ENCODE measurements at places on chromosomes 3 and 15.

GRCh38 chr3:10026084-10026890 lies at the start of gene FANCD2:
FANCD2 (plus strand) TSS chr3:10026437; CDS start chr3:10028658, 2,221 bp downstream.
- DNase-seq = peak; percentile 89

DNA sequence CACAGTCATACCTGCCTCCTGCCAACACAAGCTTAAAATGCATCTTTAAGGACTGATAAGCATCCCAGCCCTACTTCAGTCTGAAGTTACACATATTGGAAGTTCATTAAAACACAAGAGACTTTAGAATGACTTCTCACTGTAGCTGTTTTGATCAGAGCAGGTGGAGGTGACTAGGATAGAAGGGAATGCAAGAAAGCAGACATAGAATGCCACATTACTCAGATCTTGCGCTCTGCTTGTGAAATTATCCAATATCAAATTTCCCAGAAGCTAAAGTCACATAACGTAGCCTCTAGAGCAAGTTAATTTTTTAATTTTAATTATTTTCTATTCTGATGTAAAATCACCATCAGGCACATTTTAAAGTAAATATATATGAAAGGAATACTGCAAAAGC lies 306.5 kb downstream of the PLOD2 start:
- DNase-seq = no peak

- no peak for DNase-seq
Measured at GRCh38 chr3:8652324-8652987, 7.9 kb upstream of the SSUH2 start.

DNA sequence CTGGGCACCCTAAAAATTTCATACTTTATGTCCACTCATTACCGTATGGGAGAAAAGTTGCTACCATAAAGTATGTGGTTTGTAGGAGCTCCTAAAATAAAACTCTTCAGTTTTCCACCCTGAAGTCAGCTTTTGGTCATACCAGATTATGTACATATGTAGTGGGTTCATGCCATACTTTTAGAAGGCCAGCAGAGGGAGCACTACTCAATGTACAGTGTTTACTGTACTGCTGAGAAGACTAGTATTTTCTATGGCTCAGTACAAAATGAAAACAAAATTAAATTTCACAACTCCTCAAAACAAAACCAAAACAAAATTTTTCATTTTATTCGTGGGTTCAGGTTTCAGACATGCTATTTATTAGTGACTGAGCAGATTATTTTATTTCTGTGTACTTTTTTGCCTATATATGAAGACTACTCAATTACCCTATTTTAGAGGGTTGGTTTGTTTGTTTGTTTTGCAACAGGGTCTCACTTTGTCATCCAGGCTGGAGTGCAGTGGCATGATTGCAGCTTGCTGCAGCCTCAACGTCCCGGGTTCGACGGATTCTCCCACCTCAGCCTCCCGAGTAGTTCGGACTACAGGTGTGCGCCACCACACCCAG lies 24.3 kb downstream of the NXPE3 start:
- peak; percentile 81 for DNase-seq

- no peak for DNase-seq
Measured at GRCh38 chr15:73000293-73000692, 52.0 kb upstream of the NEO1 start.

DNA sequence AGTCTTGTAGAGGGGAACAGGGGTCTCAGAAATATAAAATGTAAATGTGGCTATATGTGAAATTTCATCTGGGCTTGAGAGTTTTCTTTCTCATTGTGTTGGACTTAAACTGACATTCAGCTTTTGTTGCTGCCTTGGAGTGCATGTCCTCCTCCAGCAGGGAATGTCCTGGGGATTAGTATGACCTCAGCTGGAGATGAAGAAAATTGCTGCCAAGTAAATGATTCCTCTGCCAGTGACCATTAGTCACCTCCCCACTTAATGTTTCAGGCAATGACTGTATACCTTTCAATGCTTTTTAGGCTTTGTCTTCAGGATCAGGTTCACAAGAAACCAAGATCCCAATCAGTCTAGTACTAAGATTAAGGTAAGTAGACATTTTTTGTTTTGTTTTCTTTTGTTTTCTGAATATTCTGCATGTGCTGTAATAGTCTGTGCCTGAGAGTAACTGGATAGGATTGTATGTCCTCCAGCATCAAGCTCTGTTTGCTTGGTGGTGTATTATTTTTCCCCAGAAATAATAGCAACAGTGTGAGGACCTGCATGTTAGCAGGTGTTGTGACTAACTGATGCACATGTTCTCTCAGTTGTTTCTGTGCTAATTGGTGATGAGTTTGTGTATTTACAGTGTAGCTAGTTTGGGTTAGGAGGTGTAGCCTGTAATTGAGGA lies 18.1 kb upstream of the SLC22A13 start:
- DNase-seq = no peak

- DNase-seq = peak; percentile 63
Measured at GRCh38 chr3:69435274-69436265, 49.7 kb upstream of the FRMD4B start.

- DNase-seq = peak; percentile 61
Measured at GRCh38 chr15:90594301-90594738, 64.6 kb downstream of the CRTC3 start.

GRCh38 chr3:177426878-177427495 lies 229.7 kb upstream of the TBL1XR1 start:
- DNase-seq = peak; percentile 68

DNA sequence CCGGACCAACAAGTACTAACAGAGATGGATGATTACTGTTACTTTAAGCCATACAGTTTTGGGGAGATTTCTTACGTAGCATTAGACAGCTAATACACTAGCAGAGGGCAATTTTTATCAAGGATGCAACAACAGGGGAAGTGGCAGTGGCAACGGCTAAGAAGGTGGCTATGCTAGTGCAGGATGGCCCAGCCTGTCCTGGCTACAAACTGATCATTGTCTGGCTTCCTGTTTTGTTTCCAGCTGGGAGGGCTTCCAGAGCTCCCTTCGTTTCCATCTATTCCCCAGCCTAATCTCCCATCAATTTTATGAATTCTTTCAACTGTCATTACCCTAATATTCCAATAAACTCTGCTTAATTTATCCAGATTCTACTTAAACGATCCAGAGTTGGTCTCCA lies 16.0 kb upstream of the PLA2G4F start:
- DNase-seq = no peak

DNA sequence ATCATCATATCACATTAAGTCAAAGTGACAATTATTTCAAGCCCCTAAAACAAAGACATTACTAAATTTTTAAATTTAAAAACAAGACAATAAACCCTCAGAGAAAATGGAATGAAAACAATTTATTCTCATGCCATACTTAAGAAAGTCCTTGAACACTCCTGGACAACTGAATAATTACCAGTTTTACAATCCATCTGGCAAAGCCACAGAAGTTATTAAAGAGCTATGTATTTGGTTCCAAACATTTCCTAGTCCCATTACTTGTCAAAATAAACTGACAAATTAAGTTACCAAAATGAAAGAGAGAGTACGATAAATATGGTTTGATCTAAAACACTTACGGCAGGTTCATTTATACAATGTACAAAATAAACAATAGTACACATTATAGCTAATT lies 63.2 kb downstream of the LRRFIP2 start:
- DNase-seq = no peak

DNA sequence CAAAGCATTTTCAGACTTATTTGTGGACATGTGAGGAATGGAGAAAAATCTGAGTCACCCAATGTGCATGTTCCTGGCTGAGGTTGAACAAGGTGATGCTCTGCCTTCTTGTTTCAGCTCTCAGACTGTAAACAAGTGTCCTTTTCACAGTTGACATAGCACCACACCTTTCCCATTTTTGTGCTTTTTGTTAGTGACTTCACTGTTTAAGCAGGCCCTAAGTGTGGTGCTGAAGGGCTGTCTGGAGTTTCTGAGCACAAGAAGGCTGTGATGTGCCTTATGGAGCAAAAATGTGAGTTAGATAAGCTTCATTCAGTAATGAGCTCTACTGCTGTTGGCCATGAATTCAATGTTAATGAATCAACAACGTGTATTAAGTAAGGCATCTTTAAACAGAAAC lies 20.4 kb downstream of the ABI3BP start:
- DNase-seq = no peak

DNA sequence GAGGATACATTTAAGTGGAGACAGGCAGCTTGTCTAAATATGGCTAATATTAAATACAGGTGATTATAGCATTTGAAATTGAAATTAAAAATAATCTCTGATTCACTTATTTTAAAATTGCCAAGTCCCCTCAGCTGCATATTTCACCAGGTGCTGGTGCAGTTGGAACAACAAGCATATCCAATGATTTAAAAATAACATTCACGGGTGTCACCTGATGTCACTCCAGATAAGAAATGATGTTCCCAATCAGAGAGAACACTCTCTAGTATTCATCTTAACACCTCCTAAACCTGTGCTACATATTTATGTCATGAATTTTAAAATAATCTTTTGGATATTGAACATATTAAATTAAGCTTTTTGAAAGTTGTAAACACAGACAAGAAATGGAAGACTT lies 249.9 kb downstream of the CADM2 start:
- no peak for DNase-seq

- peak; percentile 59 for DNase-seq
Measured at GRCh38 chr3:4995500-4996053, 16.3 kb downstream of the BHLHE40 start.

DNA sequence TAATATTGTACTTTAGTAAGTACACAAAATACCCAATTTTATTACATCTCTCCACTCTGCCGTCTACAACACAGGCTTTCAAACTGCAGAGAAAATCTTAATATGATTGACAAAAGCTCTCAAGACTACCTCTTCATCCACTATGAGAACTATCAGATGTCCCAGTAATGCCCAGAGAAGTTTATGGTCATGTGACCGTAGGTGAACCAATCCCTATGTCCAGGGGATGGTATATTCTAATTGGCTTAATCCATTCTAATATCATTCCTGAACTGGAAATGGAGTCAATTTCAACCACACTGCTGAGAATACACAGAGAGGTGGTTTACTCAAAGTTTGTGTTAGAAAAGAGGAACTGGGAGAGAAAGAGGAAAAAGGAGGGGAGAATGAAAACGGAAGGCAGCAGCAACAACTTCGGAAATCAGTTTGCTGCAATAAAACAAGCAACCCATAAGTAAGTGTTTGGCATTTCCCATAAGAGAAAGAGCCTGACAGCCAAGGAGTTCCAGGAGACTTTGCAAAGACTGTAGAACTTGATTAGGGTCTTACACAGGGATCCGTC lies 7.3 kb downstream of the SST start:
- no peak for DNase-seq

DNA sequence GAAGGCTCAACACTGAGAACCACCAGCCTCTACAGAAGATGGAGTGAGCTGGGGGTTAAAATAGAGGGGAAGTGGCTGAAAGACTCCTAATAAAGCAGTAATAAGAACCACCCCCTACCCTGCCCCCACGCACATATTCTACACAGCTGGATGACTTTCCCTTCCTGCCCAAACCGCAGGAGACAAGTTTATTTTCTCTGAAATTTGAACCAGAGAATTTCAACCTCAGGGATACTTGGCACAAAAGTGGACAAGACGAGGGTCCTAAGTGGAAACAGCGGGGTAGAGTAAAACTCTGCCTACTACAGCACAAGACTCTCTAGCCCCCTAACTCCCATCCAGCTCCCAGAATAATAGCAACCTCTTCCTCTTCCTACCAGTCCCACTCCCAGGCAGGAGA lies 28.4 kb downstream of the USF3 start:
- no peak for DNase-seq

- no peak for DNase-seq
Measured at GRCh38 chr3:163523375-163523774, 1554.9 kb downstream of the SI start.

DNA sequence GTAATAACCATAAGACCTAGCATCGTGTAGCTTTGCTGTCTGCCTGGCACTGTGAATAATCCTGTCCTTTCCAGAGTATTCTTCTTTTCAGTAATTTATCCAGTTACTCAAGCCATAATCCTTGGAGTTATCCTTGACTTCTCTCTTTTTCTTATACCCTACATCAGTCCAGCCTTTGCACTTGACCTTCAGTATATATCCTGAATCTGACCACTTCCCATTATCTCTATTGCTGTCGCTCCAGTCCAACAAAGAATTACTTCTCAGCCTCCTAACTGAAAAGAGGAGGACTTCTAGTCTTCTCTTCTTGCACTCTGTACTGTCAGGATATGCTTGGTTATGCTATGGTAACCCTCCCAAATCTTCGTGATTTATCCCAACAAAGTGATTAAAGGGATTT lies 393.8 kb downstream of the SHQ1 start:
- peak; percentile 28 for DNase-seq

- DNase-seq = peak; percentile 86
Measured at GRCh38 chr3:42192334-42193200, 73.4 kb downstream of the CCK start.

GRCh38 chr3:141498598-141499223 lies 11.9 kb downstream of the RASA2 start:
- DNase-seq = peak; percentile 89

DNA sequence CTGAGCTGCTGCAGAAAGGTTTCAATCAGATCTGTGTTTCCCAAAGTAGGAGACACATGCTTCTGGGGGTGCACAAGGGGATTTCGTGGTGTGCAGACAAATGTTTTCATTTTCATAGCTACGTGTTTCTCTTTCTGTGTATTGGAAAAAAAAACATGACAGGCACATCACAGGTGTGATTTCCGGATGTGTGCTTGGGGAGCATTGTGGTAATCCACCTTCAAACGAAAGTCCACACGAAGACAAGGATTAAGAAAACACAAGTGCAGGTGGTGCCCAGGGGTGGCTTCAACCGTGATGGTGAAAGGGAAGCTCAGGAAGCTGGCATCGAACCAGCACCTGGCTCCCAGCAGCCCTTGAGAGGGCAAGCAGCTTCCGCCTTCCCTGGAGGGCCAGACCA lies 164.6 kb upstream of the LINGO1 start:
- no peak for DNase-seq

DNA sequence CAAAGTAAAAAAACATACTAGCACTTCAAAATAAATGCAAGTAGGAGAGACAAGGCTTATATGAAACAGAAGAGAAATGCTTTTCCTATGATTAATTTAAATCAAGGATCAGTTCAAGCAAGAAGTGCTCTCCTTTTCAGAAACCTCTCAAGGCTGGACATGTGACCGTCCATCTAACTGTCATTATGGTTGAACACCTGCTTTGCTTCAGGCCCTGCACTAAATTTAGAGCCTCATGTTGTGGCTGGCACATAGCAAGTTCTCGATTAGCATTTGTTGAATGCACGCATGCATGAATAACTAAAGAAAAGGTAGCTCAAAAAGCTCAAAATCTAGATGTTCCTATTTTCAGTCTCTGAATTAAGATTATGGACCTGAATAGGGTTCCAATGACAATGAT lies 82.0 kb downstream of the SV2B start:
- DNase-seq = no peak

- no peak for DNase-seq
Measured at GRCh38 chr15:69405110-69405509, 9.0 kb upstream of the KIF23 start.
